Glutamatergic neuron (in vitro differentiated cells): ENCODE measurements at places on chromosomes 7 and 10.

GRCh38 chr7:20441991-20442441, 111.3 kb downstream of the ITGB8 start:
- H3K27ac ChIP-seq = no peak overlapping the region
- no peaks in the 10 kb centered on the region for H3K4me1 ChIP-seq
- peaks cover 9% of the 10 kb centered on the region for H3K36me3 ChIP-seq
- DNase-seq = no peak
- H3K27me3 ChIP-seq = peaks cover 3% of the 10 kb centered on the region

DNA sequence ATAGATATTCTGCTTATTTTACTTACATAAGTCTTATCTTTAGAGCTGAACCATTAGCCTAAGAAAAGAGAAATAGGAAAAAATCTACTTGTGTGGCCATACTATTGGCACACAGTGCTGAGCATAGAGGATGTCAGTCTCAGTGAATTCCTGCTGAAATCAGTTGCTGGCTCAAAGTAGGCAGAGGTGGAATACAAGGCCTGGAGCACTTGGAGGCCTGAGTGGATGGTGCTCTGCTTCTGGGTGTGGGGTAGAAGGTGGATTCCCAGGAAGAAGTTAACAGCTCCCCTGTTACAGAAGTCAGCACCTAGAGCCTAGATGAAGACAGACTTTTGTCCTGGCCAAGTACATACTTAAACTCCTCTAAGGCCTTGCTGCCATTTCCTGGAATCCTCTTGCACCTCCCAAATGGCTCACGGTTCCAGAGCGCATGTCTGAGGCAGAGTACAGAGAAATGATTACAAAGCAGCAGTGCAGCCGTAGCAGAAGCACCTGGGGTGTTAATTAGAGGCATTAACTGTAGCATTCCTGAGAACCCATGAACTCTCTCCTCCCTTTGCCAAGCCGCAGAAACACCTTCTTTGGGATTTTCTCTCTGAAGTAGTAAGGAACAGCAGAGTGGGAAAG, 18.0 kb upstream of the XPNPEP1 start:
- no peak for DNase-seq
- H3K27ac ChIP-seq = no peak overlapping the region
- H3K36me3 ChIP-seq = no peaks in the 10 kb centered on the region
- H3K4me1 ChIP-seq = no peaks in the 10 kb centered on the region
- H3K27me3 ChIP-seq = no peaks in the 10 kb centered on the region

DNA sequence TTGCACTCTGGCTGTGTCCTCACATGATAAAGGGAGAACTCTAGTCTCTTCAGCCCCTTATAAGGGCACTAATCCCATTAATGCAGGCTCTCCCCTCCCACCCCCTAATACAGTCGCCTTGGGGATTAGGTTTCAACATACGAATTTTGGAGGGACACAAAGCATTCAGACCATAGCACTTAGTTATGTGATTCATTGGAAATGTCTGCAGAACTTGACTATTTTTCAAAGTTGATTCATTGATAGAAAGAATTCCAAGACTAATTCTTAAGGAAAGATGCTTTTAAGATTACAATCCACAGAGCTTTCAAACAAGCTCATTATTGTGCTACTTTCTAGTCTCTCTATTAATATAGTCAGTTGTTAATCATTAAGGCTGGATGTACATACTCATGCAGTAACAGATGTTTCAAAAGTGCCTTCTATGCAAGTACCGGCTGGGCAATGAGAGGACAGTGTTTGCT, 85.3 kb upstream of the RPA3 start:
- H3K4me1 ChIP-seq = peaks cover 5% of the 10 kb centered on the region
- H3K4me3 ChIP-seq = no peak overlapping the region
- no peaks in the 10 kb centered on the region for H3K36me3 ChIP-seq
- no peak overlapping the region for H3K27ac ChIP-seq
- peaks cover 2% of the 10 kb centered on the region for H3K27me3 ChIP-seq

GRCh38 chr7:42227936-42228591, 8.9 kb downstream of the GLI3 start:
- H3K27me3 ChIP-seq = no peaks in the 10 kb centered on the region
- peak; percentile 42 for DNase-seq
- H3K4me1 ChIP-seq = peaks cover 14% of the 10 kb centered on the region
- no peaks in the 10 kb centered on the region for H3K36me3 ChIP-seq

DNA sequence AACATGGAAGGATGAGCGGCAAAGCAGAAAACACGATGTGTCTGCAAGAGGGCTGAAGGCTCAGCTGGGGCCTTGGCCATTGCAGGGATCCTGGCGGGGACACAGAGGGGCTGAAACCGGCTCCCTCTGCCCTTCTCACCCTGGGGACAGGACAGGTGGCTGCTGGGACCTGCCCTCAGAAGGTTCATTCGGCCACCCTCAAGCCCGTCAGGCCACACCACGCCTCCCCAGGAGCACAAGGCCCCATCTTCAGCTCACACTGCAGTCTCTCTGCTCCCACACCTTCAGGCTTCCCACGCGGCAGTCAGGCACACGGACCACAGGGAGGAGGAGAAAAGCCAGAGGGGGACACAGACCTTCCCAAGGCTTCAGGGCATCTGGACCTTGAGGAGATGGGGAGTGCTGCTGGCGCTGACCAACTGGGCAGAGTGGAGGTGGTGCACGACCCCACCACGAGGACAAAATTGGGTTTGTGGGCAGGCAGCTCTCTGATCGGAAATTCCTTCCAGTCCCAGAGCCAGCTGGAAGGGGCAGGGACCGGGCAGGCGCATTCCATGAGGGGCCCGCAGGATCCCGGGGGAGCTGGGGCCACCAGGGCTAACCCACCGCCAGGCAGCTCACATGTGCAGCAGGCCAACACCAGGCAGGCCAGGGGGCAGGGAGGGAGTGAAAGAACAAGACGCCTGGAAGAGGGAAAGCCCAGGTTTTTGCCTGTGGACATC, 104.0 kb downstream of the MAD1L1 start:
- H3K36me3 ChIP-seq = peaks cover 17% of the 10 kb centered on the region
- H3K4me1 ChIP-seq = peaks cover 44% of the 10 kb centered on the region
- no peak for DNase-seq
- no peak overlapping the region for H3K27ac ChIP-seq
- H3K27me3 ChIP-seq = peaks cover 5% of the 10 kb centered on the region

GRCh38 chr7:136692221-136692620, 176.2 kb upstream of the CHRM2 start:
- H3K4me1 ChIP-seq = no peaks in the 10 kb centered on the region
- no peak overlapping the region for H3K4me3 ChIP-seq
- H3K27me3 ChIP-seq = no peaks in the 10 kb centered on the region
- no peak for DNase-seq

- no peak overlapping the region for H3K27ac ChIP-seq
- no peak overlapping the region for H3K4me3 ChIP-seq
- no peak for DNase-seq
- H3K4me1 ChIP-seq = no peaks in the 10 kb centered on the region
- no peaks in the 10 kb centered on the region for H3K27me3 ChIP-seq
Observed at GRCh38 chr7:115406219-115406618, 484.3 kb downstream of the MDFIC start.

DNA sequence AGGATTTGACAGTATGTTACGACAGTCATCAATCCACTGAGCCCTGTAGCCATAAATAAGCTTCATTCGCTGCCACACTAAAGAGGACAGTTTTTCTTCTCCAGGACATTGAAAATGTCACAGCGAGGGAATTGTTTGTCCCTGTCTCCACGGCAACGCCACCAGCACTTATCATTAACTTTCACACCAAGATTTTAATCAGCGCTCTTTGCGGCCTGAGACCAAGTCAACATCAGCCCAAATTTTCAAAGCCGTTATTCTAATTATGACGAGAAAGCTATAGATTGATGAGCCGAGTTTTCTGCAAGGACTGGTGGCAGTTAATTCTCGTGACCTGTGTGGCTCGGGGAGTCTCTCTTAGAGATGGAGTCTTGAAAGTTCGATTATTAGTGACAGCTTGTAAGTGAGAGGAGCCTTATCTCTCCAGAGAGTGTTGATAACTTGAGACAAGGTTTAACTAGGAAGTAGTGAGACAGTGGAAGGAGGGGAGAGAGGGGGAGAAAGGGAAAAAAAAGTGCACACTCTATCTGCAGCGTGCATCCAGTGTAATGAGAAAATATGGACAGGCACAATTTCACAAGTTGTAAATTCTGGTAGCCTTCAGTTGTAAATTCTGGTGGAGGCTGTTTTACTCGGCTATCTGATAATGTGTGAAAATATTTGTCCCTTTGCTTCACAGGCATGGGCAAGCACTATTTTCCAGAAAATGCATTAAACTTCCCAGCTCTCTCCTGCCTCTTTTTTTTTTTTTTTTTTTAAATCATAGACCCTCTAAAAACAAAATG, 473.3 kb downstream of the LRMDA start:
- peaks cover 50% of the 10 kb centered on the region for H3K4me1 ChIP-seq
- peak overlapping the region; percentile 7 for H3K4me3 ChIP-seq
- H3K27me3 ChIP-seq = no peaks in the 10 kb centered on the region
- H3K27ac ChIP-seq = no peak overlapping the region
- H3K36me3 ChIP-seq = no peaks in the 10 kb centered on the region

- H3K27ac ChIP-seq = no peak overlapping the region
- H3K27me3 ChIP-seq = peaks cover 7% of the 10 kb centered on the region
- peaks cover 38% of the 10 kb centered on the region for H3K4me1 ChIP-seq
Observed at GRCh38 chr7:43590862-43591557, 8.1 kb downstream of the STK17A start.

DNA sequence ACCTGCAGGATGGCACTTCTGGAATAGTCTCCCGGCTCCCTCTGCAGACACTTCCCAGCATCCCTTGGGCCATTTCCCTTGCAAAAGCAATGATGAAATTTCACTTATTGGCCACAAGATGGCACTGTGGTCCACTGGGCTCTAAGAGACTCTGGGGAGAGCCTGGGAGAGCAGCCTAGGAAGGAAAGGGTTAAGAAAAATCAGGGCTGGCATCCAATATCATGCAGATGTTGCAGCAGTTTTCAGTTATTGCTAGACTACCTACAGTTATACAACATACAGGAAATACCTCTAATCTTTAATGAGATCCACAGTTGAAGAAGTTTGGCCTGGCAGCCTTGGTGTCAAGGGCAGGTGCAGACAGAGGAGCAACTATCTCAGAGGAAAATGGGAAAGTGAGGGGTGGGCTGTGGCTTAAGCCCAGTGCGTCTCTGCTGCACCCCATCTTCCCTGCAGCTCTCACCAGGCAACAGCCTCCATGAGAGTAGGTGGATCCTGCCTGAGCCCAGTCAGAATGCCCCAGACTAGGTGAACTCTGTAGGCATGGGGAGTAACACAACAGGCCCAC, 100.2 kb upstream of the PRSS58 start:
- H3K27me3 ChIP-seq = no peaks in the 10 kb centered on the region
- no peak overlapping the region for H3K27ac ChIP-seq
- peaks cover 8% of the 10 kb centered on the region for H3K36me3 ChIP-seq
- DNase-seq = peak; percentile 39
- peaks cover 6% of the 10 kb centered on the region for H3K4me1 ChIP-seq

GRCh38 chr10:70145666-70146488, 623 bp downstream of the TYSND1 start:
- peak; percentile 80 for DNase-seq
- peak overlapping the region; percentile 90 for H3K4me3 ChIP-seq
- H3K36me3 ChIP-seq = no peaks in the 10 kb centered on the region
- no peaks in the 10 kb centered on the region for H3K4me1 ChIP-seq

- H3K27ac ChIP-seq = peak overlapping the region; percentile 77
- H3K36me3 ChIP-seq = peaks cover 5% of the 10 kb centered on the region
- no peak for DNase-seq
- H3K27me3 ChIP-seq = peaks cover 26% of the 10 kb centered on the region
- peak overlapping the region; percentile 89 for H3K4me3 ChIP-seq
Observed at GRCh38 chr10:97852277-97852676, 2.6 kb downstream of the GOLGA7B start.

DNA sequence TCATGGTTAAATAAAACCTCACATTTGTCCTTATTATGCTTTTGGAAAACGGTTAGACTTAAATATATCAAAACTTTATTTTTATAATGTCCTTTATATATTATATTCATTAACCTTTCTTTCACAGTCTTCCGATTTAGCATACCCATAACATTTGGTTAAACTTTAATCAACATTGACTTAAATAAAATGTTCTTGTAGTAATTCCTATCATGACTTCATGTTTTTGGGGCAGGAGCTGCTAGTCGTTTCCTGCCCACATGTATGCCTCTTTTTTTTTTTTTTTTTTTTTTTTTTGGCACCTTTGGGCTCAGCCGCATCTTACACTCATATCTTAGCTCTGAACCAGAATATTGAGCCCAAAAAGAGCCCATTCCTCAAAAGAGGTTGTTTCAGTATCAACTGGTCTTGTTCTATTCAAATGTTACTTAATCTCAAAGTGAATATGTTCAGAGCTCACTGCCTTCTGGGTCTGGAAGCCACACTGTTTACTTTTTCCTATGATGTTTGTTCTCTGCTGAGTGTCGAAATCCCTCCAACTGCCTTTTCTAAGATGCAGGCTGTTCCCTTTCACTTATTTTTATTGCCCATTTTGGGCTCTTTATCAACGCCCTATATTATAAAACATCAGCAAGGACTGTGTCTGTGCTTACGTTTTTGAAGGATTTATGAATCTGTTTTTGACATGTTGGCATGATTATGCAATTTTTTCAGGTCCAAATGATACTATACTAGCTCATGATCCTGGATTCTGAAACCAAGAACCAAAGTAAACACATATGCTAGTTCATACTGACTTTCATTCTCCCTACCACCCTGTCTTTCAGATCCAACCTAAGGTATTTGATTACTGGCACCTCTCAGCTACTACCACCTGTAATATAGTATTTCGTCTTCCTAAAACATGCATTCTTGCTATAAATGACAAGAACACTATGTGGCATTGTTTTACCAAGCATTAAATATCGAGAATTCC, 914.4 kb downstream of the PCDH15 start:
- H3K27ac ChIP-seq = no peak overlapping the region
- no peaks in the 10 kb centered on the region for H3K36me3 ChIP-seq
- DNase-seq = no peak

- DNase-seq = no peak
- no peak overlapping the region for H3K27ac ChIP-seq
- H3K4me3 ChIP-seq = peak overlapping the region; percentile 79
- peaks cover 15% of the 10 kb centered on the region for H3K27me3 ChIP-seq
- peaks cover 13% of the 10 kb centered on the region for H3K4me1 ChIP-seq
Observed at GRCh38 chr10:133262696-133263095, 14.0 kb downstream of the ADAM8 start.

- H3K27ac ChIP-seq = no peak overlapping the region
- H3K27me3 ChIP-seq = no peaks in the 10 kb centered on the region
- H3K36me3 ChIP-seq = peaks cover 14% of the 10 kb centered on the region
Observed at GRCh38 chr10:13812804-13813203, 226.0 kb downstream of the PRPF18 start.

- no peaks in the 10 kb centered on the region for H3K27me3 ChIP-seq
- H3K4me1 ChIP-seq = peaks cover 2% of the 10 kb centered on the region
- no peak overlapping the region for H3K4me3 ChIP-seq
- DNase-seq = no peak
- no peak overlapping the region for H3K27ac ChIP-seq
- H3K36me3 ChIP-seq = no peaks in the 10 kb centered on the region
Observed at GRCh38 chr7:137606061-137606674, 240.6 kb downstream of the DGKI start.

GRCh38 chr10:3563298-3563697, 221.7 kb downstream of the KLF6 start:
- H3K27ac ChIP-seq = no peak overlapping the region
- H3K4me1 ChIP-seq = no peaks in the 10 kb centered on the region
- H3K36me3 ChIP-seq = no peaks in the 10 kb centered on the region
- peaks cover 4% of the 10 kb centered on the region for H3K27me3 ChIP-seq
- no peak for DNase-seq

GRCh38 chr7:29292886-29293658, 98.5 kb downstream of the CHN2 start:
- peaks cover 16% of the 10 kb centered on the region for H3K27me3 ChIP-seq
- peak overlapping the region; percentile 55 for H3K4me3 ChIP-seq
- H3K27ac ChIP-seq = peak overlapping the region; percentile 46
- peaks cover 74% of the 10 kb centered on the region for H3K4me1 ChIP-seq

GRCh38 chr10:66786709-66787108, 139.1 kb upstream of the LRRTM3 start:
- H3K27me3 ChIP-seq = no peaks in the 10 kb centered on the region
- no peak overlapping the region for H3K27ac ChIP-seq
- H3K4me1 ChIP-seq = no peaks in the 10 kb centered on the region
- DNase-seq = no peak
